ENCODE measurements at places on chromosomes 3 and 15.

DNA sequence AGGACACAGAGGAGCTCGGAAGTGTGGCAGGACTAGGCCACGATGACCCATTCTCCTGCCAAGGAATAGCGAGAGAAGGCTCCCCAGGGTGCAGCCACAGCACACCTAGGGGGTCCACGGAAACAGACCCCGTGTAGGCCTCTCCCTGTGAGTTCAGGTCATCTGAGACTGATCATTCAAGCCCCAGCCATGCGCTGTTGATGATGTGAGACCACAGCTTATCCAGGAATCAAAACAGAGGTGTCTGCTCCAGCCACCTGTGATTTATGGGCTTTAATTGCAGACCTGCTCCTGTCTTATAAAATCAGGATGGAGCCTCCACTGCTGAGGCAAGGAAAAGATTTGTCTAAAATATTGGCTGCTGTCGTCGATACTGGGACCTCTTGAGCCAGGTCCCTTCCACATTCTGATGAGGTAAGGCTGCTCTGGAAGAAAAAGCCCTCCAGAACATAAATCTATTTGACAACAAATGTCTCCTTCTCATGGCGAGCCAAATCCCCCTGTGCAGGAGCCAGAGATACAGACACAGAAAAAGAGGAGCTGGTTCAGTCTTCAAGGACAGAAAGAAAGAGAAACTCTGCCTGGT lies 186.7 kb downstream of the TJP1 start:
- DNase-seq = no peak

DNA sequence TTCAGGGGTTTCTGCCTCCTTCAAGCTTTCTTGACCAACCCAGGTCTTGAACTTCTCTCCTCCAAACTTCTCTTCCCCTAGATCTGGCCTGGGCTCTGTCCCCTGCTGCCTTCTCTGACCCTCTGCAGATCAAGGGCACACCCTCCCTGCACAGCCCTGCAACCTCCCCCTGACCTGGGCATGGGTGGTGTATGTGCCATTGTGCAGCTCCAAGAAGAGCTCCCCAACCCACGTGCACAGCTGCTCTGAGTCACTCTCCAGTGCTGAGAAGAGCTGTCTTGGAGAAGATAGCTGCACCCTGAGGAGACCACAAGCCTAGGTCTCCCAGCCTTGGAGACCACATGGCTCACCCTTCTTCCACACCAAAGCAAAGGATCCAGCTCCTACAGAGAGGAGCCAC lies 8.0 kb downstream of the MAN2C1 start:
- no peak for DNase-seq

DNA sequence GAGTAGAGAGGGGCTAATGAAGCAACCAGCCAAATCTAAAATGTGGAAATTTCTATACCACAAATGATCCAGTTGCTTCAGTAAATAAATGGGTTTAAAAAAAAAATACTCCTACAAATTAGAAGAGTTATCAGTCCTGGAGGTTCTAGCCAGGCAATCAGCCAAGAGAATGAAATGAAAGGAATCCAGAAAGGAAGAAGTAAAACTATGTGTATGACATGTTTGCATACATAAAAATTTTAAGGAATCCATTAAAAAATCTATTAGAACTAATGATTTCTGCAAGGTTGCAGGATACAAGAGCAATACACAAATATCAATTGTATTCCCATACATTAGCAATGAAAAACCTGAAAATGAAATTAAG lies 9.6 kb downstream of the MESP2 start:
- DNase-seq = no peak

DNA sequence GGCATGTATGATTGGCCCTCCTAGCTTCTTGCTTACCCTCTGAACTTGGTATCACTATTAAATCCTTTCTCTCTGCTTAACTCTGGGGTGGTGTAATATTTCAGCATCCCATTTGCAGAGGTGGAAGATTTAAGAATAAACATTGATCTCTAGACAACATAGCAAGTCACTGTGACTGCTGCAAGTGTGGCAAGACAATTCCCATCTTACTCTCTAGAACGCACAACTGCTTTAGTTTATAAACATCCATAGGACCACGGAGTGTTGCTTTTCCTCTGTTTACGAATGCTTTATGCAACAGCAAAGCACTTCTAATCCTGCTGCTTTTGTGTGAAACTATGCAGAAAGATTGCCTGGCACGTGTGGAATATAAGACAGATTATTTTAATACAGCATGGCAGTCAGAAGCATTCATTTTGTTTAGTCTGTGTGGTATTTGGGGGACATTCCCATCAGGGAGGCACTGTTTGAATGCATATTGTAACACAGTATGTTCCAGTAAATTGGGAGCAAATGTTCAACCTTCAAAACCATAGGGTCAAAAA lies 338.9 kb upstream of the TMCO5A start:
- DNase-seq = no peak

GRCh38 chr15:71844916-71845315 lies 34.6 kb downstream of the NR2E3 start:
- DNase-seq = no peak

DNA sequence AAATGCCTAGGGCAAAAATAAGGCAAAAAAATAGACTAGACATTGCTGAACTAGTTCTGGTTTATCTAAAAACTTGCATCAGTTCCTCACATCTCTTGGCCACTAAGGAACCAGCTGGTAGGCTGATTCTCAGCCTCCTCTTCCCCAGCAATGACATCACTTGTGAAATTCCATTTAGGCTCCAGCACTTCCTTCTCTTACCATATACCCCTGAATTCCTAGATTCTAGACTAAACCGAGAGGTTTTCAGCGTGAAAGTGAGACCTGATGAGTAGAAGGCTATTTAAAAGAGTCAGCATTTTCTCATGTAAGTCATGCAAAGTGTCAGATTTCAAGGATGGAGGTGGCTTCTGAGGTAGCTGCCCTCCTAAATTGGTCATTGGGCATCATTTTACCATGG lies 247.1 kb upstream of the CDIN1 start:
- DNase-seq = no peak
